ENCODE measurements at places on chromosomes 5 and 9.

GRCh38 chr9:95993337-95993736, 117.8 kb downstream of the ERCC6L2 start:
- no peak for DNase-seq

GRCh38 chr9:1238407-1238806, 188.2 kb downstream of the DMRT2 start:
- no peak for DNase-seq

DNA sequence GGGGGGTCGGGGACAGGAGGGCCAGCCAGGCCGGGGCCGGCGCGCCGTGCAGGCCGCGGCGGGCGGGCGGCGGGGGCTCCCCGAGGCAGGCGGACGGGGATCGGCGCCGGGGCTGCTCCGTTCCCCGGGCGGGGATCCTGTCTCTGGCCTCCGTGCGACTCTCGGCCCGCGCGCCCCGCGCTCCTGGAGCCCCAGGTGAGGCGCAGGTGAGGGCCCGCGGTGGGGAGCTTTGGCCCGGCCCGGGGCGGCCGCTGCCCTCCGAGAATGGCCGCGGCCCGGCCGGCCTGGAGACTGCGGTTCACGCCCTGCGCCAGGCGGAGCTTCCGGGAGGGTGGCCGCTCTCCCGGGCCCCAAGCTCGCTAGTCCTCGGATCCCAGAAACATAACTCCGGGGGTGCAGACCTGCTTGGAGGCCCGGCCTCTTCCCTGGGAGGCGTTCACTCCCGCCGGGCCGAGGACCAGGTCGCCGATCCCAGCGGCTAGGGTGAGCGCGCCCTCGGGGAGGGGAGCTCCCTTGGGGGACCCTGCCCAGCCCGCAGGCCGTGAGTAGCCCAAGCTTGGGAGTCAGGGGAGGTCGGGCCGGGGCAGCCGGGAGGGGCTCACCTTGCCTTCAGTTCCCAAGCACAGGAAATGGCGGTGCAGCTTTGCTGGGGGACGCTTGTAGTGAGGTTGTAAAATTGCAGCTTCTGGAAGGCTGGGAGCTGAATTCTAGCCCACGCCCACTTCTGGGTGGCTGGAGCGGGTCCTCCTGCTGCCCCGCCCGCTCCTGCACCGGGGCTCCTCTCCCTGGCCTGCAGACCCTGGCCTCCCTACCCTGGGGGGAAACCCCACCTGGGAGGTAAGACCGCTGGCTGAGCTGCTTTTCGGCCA, 723 bp downstream of the PPP1R26 start:
- DNase-seq, result peak; percentile 46

GRCh38 chr5:169805937-169806700, 169.0 kb downstream of the DOCK2 start:
- DNase-seq, result no peak

GRCh38 chr9:112719241-112719691, 1.3 kb upstream of the INIP start:
- no peak for DNase-seq

DNA sequence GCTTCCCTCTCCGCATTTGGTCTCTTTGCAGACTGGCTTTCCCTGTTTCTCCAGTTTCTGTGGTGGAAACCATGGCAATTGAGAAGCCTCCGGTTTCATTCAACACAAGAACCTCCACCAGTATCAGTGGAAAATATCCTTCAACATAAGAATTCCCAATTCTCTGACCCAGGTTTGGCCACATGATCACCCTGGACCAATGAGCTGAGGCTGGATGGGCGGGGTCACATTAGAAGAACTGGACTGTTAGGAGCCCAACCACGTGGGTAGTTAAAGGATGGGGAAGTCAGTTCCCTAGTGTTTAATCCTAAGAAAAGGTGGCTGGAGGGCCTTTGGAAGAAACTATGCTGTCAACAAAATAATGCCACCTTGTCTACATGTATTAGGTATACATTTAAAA, 336.3 kb downstream of the DMRT2 start:
- no peak for DNase-seq

DNA sequence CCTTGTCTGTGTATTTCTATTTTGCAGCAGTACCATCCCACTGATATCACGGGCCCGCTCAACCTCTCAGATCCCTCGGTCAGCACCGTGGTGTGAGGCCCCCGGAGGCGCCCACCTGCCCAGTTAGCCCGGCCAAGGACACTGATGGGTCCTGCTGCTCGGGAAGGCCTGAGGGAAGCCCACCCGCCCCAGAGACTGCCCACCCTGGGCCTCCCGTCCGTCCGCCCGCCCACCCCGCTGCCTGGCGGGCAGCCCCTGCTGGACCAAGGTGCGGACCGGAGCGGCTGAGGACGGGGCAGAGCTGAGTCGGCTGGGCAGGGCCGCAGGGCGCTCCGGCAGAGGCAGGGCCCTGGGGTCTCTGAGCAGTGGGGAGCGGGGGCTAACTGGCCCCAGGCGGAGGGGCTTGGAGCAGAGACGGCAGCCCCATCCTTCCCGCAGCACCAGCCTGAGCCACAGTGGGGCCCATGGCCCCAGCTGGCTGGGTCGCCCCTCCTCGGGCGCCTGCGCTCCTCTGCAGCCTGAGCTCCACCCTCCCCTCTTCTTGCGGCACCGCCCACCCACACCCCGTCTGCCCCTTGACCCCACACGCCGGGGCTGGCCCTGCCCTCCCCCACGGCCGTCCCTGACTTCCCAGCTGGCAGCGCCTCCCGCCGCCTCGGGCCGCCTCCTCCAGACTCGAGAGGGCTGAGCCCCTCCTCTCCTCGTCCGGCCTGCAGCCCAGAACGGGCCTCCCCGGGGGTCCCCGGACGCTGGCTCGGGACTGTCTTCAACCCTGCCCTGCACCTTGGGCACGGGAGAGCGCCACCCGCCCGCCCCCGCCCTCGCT, 1.9 kb downstream of the LRRC26 start:
- no peak for DNase-seq

DNA sequence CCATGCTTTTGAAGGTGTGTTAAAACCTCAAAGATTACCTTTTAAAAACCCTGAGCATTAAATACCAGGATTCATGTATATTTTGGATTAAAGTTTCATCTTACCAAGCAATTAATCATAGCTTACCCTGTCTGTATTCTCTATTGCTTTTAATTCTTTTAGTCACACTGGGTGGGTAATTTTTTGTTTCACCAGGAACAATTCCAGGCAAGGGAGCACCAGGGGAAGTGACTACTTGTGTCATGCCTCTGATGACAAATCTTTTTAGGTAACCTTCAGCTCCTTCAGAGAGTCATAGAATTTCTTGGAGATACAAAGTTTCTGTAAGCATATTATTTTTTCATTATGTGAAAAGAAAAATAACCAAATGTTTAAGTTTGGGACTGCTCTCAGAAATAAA, 33.4 kb upstream of the ANXA1 start:
- no peak for DNase-seq

DNA sequence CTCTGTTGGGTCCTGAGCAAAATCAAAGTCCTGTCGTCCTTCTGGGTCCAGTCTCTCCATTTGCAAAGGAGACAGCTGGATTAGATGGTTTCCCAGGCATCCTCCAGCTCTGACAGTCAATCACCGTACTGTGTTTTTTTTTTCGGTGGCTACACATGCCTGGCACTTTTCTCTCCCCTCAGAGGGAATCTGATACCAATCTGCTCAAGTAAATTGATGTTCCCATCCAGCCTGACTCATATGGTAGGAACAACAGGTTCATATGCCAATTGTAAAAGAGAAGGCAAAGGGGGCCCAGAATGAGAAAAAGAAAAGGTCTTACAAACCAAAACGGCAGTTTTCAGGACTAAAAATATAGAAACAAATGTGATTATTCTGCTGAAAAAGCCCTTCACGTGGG, 1.2 kb downstream of the FBXO10 start:
- peak; percentile 96 for DNase-seq

DNA sequence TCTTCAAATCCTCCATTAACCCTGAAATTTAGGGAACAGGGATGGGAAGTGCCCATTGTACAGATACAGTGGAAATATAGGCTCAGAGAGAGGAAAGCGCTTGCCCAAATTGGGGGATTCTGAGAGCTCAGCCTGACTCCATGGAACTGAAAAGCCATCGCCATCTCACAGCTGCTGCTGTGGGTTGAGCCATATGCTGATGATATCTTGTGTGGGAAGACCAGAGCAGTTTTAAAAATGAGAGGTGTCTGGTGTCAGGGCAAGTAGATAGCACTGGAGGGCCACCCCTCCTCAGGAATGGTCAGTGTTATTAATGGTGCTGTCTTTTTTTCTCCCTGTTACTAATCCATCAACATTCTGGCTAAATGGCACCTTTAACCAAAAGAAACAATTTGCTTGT, 50.9 kb upstream of the C5orf58 start:
- peak; percentile 13 for DNase-seq

DNA sequence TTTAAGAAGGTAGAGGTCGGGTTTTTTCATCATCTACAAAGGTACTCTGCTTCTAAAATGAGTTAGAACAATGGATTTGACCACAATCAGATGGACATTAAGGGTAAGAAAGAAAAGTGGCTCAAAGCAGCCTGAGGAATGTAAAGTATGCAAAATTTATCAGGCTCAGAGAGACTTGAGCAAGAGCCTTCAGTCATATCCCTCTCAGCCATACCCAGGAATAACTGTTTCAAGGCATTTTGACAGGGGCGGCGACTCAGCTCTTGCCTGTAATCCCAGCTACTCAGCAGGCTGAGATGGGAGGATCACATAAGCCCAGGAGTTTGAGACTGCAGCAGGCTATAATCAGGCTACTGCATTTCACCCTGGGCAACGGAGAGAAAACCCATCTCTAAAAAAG, 38.8 kb upstream of the ANXA2R start:
- DNase-seq, result peak; percentile 45

GRCh38 chr5:116951219-116951618, 376.6 kb upstream of the SEMA6A start:
- no peak for DNase-seq

- no peak for DNase-seq
Observed at GRCh38 chr5:36153298-36153677, 1.4 kb downstream of the SKP2 start.

- peak; percentile 16 for DNase-seq
Observed at GRCh38 chr5:173323106-173323798, 5.0 kb downstream of the STC2 start.

DNA sequence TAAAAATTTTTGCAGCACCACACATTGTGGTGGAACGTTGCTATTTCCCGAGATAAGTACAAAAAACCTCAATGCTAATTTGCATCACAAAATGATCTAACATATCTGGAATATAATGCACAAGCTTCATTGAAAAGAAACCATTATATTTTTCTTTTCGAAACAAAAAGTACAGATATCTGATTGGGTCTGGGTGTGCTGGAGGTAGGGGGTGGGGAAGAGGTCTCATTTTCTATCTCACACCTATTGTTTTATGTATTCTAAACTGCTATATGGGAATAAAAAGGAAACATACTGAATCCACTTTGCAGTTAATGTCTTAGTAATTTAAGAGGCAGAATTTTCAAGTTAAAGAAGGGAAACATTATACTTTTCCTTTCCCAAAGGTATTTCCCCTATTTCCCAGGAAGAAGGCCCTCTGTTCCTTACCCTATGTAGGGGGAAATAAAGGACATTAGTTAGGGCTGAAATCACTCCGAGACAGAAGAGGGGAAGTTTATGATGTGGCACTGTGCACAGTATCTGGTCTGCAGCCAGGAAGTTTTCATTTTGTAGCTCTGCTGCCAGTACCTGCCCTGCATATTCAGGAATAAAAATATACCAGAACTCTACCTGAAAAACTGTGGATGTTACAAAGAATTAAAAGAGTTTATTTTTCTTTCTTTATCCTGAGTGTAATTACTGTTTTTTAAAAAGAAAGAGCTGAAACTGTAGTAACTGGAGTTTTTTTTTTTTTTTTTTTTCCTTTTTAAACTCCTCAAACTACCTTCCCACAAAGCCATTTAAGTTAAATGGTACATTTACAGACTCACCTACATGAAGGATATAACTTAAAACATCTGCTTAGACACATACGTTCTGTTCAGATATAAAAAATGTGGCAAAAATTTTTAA, 7.4 kb downstream of the MEF2C start:
- no peak for DNase-seq

All from myocyte (in vitro differentiated cells).